Right lung (tissue), 10 donors: ENCODE measurements at places on chromosomes 6 and 20. TPM values are rescaled to one million over a fixed set of nuclear protein-coding genes. Genes with fewer than 3 reads are reported as not detected.

Gene LRRC73
- polyA plus RNA-seq: 0.58 TPM

Gene ANGPT4
- polyA plus RNA-seq: 0.03 TPM

Gene GFRAL
- polyA plus RNA-seq: not detected

Gene GFOD1
- polyA plus RNA-seq: 6.3 TPM

Gene PROKR2
- polyA plus RNA-seq: not detected

Gene WFDC12
- polyA plus RNA-seq: not detected

Gene SAPCD1
- polyA plus RNA-seq: 7.3 TPM

Gene RAB44
- polyA plus RNA-seq: 0.12 TPM
